Prostate gland (tissue), 2 donors: ENCODE measurements at places on chromosomes 12 and 14. TPM values are rescaled to one million over a fixed set of nuclear protein-coding genes. Genes with fewer than 3 reads are reported as not detected.

Gene POC1B
- total RNA-seq, result 11.1 TPM

Gene GRIP1
- 5.2 TPM for total RNA-seq

Gene PRH2
- total RNA-seq, result 1.8 TPM

- DNase-seq, result no peak
- H3K36me3 ChIP-seq, result no peaks in the 10 kb centered on the region
- H3K4me1 ChIP-seq, result no peaks in the 10 kb centered on the region
Measured at GRCh38 chr12:104823985-104824461, 134.1 kb downstream of the SLC41A2 start.

GRCh38 chr14:96165493-96166436 lies 38.9 kb upstream of the BDKRB2 start:
- no peak for DNase-seq
- no peaks in the 10 kb centered on the region for H3K27me3 ChIP-seq
- no peak overlapping the region for H3K27ac ChIP-seq
- H3K4me1 ChIP-seq, result no peaks in the 10 kb centered on the region
- H3K4me3 ChIP-seq, result no peak overlapping the region
- H3K36me3 ChIP-seq, result no peaks in the 10 kb centered on the region

DNA sequence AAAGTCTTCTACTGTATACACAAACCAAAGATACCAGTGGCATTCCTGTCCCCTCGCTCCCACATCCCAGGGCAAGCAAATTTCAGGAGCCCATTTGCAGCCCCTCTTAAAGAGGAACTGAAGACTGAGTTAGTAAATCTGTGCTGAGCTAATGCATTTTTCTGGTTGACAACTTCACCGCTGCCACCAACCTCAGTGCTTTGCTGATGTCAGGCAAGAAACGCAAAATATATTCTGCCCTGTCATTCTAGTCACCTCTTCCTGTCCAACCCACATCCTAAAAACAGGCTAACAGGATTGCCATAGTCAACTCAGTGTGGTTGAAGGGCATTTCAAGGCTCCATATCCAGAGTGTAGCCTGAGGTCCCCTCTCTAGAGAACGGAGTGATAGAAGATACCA lies 59.4 kb upstream of the FICD start:
- no peaks in the 10 kb centered on the region for H3K4me1 ChIP-seq
- no peaks in the 10 kb centered on the region for H3K36me3 ChIP-seq
- DNase-seq, result no peak
- H3K27ac ChIP-seq, result no peak overlapping the region
- no peak overlapping the region for H3K4me3 ChIP-seq
